ENCODE measurements at places on chromosomes 6 and 20. TPM values are rescaled to one million over a fixed set of nuclear protein-coding genes. Genes with fewer than 3 reads are reported as not detected.

DNA sequence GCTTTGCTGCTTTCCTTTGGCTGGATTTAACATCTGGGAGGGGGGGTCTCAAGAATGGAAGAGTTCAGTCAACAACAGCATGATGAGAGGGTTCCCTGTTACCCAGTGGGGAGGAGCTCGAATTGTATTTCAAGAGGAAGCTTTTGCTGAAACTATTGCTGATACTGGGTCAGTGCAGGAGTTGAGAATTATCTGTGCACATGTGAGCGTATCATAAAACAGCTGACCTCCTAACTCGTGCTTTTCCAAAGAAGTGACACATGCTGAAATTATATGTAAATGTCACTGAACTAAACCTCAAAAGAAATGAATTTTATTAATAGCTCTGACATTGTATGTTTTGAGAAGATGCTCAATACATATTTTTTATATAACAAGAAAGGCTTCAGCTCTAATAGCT is 96.3 kb downstream of the PHF3 start:
- DNase-seq: no peak

DNA sequence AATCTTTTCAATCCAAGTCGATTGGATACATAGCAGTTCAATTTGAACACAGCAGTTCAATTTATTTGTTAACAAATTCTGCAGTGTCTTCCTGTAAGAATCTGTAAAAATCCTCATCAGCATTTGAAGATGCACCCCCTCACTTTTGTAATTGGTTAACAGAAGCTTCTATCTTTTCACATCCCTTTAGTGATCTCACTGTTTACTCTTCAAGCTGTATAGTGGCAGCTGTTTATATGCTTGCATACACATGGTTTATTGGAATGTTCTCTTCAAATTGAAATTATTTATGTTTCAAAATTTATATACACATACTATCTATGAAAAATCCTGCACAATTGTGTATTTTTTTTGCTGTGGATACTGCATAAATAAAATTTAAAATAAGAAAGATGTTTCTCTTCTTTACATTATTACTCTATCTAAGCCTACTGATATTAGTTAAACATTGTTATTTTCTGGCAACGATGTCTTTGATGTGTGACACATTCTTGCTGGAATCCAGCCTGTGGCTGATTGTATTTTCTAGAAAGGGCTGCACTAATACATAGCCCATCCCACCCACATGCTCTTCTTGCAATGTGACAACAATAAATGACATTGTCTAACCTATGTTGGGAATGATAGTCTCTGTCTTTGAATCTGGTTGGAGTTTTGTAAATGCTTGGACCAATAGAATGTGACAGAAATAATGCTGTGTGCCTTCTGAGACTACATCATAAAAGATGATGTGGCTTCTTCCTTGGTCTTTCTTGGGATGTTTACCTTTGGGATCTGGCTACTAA is 573.0 kb downstream of the CD109 start:
- DNase-seq: no peak

DNA sequence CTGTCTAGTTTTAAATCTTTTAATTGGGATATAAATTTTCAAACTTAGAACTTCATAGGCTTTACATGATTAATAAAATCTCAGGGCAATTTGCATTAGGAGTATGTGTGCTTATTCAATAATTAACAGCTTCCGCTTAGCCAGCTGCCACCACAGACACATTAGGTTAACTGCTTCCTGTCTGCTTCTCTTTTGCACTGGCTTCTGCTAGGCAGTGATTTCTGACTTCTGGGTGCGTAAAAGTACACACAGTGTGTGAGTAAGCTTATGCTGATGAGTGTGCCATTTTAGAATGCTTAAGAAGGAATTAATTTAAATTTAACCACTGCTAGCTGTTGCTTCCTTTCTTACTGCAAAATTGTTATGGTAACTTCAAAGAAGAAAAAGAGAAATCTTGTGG is 73.9 kb downstream of the F13A1 start:
- DNase-seq: no peak

- no peak for DNase-seq
These were observed 201.3 kb upstream of the MOCS1 start for GRCh38 chr6:40135491-40136072.

GRCh38 chr6:152087096-152087495 is 279.6 kb downstream of the ESR1 start:
- DNase-seq: no peak

DNA sequence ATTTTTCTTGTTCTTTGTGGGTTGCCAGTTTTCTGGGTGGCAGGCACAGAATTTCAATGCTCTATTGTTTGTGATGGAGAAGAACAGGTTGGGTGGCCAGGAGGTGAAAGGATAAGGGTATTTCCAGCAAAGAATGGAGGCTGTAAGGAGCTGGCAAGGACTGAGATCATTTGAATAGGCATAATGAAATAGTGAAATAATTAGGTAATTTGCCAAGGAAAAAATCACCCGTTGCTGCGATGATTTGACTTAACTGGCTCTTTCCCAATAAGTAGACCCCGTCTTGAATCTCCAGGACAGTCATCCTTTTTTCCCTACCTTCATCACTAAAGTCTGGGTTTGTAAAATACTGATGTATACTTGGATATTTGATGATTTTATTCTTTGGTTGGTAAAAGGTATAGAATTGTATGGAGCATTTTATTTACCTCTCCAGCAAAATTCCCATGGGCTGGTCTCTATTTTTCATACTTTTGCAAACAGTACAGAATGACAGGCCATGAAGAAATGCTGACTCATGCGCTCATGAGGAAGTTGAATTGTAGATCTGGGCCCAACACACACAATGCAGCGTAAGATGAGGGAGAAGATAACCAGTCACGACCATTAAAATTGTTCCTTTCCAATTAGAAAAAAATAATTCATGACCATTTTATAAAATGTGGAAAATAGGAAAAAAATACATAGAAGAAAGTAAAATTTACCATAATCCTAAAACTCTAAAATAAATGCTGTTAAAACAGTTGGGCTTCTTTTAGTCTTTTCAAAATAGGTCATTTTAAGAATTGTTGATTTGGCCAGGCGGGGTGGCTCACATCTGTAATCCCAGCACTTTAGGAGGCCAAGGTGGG is 2.4 kb upstream of the GCNT2 start:
- no peak for DNase-seq

DNA sequence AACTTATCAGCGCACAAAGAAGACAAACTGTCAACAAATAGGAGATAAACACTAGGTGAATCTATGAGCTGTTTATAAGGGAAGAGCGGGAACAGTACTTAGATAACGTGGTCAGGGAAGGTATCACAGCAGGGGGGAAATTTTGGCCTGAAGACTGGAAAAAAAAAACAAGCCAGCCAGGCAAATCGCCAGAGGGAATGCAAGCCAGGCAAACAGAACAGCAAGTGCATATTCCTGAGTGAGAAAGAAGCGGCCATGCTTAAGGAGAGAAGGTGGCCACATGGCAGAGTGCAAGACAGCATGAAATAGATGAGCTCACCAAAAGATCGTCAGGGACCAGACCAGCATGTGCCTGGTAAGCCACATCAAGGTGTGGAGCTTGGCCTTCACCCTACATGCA is 466.5 kb upstream of the ARID1B start:
- no peak for DNase-seq

- peak; percentile 47 for DNase-seq
These were observed 10.6 kb downstream of the REM1 start for GRCh38 chr20:31485450-31486339.

- no peak for DNase-seq
These were observed 559.3 kb downstream of the C6orf118 start for GRCh38 chr6:164750128-164750527.

LIME1 gene
- 1.1 TPM for total RNA-seq

KCNB1 gene
- 3.5 TPM for total RNA-seq

TMEM74B gene
- total RNA-seq: 0.53 TPM

CAPN11 gene
- total RNA-seq: 0.53 TPM

OPN5 gene
- total RNA-seq: 0.05 TPM
